T1000 (cell line): ENCODE measurements at places on chromosomes 5 and 9.

- DNase-seq: no peak
Observed at GRCh38 chr5:5139336-5139776, 774 bp upstream of the ADAMTS16 start.

DNA sequence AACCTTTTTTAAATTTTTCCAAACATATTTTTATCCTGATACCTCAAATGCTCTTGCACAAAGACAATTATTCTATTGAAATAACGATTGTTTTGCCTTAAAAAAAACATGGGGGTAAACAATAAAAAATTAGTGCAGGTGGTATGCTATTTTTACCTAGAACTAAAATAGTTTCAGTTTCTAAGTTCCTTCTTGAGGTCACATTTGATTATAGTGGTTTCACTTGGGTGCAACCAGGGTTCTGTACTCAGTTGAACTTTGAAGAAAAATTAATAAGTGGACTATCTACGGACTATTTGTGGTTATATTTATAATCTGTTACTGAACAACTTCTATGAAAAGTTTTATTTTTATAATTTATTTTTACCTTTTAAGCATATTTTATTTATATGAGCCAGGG lies 387.1 kb upstream of the IZUMO3 start:
- DNase-seq: no peak

DNA sequence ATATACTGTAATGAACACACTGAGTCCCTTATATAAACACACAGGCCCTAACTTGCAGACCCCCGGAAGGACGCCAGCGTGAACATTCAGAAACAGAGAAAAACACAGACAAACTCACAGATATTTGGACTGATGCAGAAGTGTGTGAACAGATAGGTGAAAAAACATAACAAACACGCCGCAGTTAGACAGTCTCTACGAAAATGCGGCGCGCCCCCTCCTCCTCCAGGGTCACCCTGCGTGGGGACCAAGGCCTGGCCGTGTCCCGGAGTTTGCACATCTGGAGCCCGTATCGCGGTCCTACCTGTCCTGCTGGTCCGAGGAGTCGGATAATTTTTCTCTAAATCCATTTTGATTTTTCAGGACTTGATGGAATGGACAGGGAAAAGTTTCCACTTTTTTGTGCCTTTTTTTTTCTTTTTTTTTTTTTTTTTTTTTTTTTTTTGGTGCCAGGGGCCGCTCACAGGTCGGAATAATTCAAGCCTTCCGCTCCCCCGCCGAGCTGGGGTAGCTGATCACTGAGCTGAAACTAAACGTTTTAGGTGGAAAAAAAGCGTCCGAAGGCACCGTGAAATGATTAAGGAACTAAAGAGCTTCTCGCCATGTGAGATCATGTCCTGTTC lies at the start of gene PAX5:
Gene PAX5 (minus strand): TSS at position 587 of the 623 bp plus-strand sequence. CDS start 237 bp downstream, at position 350.
- DNase-seq: no peak

DNA sequence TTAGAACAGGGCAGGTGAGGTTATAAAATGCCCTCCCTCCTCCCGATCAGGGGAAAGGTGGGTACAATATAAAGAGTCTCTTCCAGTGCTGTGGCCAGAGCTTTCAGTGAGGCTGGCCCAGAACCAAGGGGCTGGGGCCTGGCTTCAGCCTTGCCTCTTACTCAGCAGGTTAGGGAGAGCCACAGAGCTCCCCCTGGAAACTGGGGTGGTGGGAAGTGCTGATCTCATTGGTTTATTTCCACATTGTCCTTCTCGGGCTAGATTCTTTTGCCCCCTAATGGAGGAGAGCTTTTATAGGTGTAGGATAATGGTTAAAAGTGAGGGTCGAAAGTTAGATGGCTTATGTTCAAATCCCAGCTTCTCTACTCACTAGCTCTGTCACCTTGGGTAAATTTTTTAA lies 186.7 kb upstream of the TBC1D2 start:
- DNase-seq: no peak

DNA sequence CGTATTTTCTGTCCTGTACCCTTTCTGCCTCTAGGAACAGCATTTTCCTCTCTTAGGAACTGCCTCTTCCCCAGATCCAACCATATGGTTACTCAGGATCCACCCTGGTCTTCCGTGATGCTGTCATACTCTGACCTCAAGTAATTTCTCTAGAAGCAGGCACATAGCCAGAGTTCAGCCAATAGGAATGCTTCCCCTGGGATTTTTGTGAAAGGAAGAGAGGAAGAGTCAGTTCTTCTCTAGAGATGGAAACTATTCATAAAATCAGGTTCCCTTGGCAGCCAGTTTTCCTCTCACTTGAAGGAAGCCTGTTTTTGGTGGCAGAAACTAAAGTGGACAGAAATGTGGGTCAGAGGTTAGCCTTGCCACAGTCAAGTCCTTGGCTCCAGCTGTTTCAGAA lies 400.1 kb upstream of the PCSK5 start:
- no peak for DNase-seq

- DNase-seq: no peak
Observed at GRCh38 chr5:14244721-14245120, 101.6 kb downstream of the TRIO start.

DNA sequence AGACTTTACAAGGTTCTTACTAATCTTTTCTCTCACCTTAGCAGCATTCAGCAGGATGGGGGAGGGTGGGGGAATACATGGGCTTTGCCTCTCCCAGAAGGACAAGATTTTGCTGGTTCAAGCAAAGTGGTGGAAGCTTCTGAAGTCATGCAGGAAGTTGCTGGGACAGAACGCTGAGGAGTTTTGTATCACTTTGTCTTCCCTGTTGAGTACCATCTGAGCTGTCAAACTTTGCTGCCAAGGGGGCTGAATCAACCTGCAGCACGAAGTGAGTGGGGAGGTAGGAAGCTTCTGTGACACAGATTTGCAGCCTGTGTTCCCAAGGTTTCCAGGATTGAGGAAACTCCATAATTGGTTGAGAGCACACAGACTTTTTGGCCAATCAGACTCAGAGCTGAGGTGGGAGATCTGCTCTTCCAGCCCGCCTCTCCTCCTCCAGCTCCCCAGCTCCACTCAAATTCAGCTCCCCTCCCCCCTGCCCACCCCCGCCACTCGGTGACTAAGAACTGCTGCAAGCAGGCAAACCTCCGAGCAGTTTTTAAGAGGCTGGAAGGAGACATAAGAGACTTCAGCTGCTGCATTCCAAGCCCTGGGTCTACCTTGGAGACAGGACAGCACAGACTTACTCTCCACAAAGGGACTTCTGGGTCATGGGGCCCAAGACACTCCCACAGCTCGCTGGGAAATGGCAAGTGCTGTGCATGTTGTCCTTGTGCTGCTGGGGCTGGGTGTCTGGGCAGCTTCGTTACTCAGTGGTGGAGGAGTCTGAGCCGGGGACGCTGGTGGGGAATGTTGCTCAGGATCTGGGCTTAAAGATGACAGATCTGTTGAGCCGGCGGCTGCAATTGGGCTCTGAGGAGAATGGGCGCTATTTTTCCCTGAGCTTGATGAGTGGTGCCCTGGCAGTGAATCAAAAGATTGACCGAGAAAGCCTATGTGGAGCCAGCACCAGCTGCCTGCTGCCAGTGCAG lies at the start of gene PCDHGC5:
Gene PCDHGC5 (plus strand): TSS at position 491 of the 971 bp plus-strand sequence. CDS start 160 bp downstream, at position 651.
- peak; percentile 46 for DNase-seq

GRCh38 chr9:117963493-117964090 lies 259.4 kb downstream of the TLR4 start:
- DNase-seq: no peak

GRCh38 chr5:4646715-4647375 lies 493.3 kb upstream of the ADAMTS16 start:
- no peak for DNase-seq

DNA sequence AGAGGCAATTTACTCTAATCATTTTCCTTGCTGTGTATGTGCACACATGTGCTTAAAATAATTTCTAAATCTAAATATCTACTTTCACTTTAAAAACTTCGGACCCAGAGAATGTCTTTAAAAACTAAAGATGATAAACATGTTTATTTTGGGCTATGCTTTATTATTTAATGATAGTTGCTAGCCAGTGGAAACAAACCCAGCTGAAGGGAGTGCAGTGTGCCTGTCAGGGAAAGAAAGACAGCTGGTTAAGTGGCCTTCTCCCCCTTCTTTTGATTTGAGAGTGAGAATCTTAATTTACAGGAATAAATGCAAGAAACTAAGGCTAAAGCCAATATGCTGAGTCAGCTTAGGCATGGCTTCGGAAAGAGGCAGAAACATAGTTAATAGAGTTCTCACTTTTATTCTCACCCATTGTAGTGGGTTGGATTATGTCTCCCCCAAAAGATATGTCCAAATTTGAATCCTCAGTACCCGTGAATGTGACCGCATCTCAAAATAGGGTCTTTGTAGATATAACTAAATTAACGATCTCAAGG lies 111.4 kb downstream of the DCP2 start:
- DNase-seq: no peak

DNA sequence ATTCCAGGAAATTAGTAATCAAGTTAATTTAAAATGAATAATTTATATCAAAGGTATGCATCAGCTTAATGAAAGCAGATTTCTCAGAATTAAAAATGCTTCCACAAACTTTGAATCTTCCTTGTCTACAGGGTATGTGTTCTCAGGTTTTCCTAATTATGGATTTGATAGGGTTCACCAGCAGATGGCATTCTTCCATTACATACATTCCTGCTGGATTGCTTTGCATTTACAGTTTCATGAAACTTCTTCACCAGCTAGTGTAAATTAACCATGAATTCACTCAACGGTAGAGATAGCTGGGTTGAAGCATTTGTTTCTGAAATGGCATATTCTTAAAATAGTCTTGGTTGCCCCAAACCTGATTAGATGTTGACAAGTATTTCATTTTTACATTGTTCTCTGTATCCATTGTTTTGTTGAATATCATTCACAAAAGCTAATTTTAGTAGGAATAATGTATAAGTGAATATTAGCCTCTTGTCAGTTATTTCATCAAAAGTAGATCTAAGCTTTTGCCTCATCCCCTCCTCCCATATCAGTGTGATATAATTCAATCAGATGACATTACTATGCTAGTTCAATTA lies 68.7 kb upstream of the WDR41 start:
- no peak for DNase-seq

GRCh38 chr5:38613992-38614836 lies 57.8 kb upstream of the LIFR start:
- no peak for DNase-seq

- DNase-seq: no peak
Observed at GRCh38 chr9:2502760-2503159, 118.8 kb upstream of the VLDLR start.

DNA sequence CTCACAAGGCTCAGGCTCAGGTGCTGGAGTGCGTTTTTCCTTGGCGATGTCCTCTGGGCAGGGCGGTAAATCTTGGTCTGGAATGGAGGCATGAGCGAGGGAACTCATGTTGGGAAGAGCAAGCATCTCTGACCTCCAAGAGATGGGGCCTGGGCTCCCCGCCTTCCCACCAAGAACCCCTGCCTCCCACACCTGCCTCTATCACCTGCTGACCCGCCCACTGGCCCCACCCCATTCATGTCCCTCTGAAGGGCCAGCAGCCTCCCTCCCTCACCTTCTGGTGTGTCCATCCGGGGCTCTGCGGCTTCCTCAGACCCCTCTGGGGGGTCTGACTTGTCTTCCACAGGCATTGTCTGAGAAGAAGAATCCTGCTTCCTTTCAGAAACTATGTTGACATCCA lies 10.9 kb downstream of the CIZ1 start:
- no peak for DNase-seq

DNA sequence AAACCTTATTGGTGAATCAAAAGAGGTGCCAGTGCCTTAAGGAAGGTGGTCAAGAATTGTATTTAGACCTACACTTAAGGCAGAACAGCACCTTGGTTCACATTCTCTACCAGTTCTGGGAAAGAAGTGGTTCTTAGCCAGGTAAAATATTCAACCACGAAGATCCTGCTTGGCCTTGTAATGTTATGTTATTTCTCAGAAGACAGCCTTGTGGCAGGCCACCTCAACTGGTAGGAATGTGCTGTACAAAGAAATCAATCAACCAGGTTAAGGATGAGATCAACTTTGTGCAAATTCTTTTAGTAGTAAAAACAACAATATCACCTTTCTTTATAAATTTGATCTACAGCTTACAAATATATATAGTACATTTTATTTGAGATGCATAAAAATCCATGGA lies 246.8 kb downstream of the ARRDC3 start:
- no peak for DNase-seq

DNA sequence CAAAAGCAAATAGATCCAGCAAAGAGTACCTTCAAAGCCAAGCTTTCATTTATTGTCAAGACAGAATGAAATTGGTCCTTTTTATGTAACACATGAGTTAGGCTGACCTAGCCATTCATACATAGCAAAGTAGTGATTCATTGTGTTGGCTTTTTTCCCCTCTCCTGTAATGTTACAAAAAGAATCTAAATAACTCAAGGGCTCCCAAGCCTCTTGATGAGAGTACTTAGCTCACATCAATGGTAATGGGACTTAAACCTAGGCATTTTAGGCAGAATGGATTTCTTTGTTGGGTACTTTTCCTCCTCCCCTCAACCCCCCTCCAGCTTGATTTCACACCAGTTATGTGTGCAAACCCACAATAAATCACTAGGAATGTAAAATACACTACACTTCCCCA lies 123.7 kb downstream of the EBF1 start:
- no peak for DNase-seq

GRCh38 chr5:26945901-26946300 lies 92.5 kb downstream of the CDH9 start:
- DNase-seq: no peak

DNA sequence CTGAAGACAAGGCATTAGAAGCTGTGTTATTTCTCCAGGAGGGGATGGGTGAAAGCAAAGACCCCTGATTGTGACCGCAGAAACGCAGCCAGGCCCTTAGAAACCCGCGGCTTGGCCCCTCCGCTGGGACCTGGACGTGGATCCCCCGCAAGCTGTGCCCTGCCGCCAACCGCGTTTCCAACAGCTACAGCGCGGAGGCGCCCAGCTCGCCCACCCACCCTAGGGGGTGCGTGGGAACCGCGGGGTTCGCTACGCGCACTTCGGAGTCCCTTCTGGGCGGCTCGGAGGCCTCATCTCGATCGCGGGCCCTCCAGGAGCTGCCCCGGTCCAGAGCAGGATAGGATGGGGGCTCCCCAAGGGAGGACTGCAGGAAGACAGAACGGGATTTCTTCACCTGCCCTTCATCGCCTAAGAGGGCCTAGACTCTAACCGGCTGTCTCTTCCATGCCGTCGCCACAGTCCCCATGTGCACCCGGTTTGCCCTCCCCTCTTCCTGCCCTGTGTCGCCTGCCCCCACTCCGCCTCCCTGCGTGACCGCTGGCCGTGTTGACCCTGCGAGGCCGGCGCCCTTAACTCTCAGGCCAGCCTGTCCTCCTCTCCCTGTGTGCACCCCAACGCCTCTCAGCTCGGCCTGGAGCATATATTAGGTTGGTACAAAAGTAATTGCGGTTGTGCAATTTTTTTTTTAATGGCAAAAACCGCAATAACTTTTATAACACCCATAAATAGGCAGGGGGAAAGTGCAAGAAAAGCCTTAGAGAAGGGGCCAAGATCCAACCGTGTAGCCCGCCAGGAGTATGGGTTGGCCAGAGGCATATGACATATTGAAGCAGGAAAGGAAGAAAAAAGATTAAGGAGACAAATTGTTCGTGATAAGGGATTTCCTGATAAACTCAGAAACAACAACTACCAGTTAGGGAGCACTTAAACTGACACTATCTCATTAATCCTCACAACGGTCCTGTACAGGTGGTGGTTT lies 68.1 kb upstream of the FREM1 start:
- no peak for DNase-seq

- no peak for DNase-seq
Observed at GRCh38 chr5:60633341-60633740, 66.6 kb downstream of the DEPDC1B start.
